Stimulated activated CD8-positive, alpha-beta memory T cell treated with anti-CD3 and anti-CD28 coated beads, Interleukin-2, amount 100 ng/mL, for 1 hour (primary cell): ENCODE measurements at places on chromosomes 5 and 9.

DNA sequence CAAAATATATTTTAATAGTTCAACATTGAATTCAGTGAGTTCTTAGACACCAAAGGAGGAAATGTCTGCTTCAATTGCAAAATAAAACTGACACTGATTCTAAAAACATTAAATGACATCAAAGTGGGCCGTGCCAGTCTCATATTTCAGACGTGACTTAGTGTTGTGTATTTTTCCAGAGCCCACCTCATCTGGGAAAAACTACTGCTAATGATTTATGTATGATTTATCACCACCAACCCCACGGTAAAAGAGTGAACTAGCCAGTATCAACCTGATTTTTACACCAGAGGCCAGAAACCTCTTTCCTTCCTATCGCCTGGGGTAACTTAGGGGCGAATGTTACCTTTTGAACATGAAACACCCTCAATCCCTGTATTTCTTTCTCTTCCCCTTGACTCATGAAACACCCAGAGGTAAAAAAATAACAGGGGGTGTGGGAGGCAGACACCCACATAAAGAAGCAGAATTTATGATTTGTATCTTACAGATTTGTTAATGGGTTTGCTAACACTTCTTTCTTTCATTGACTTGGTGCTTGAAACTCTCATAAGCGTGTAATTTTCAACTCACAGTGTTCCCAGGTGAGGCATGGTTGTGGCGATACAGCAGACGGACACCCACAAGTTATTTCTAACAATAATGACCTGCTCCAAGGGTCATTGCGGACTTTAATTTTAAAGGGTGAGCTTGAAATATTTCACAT, 56.4 kb upstream of the FANCC start:
- no peak for DNase-seq

DNA sequence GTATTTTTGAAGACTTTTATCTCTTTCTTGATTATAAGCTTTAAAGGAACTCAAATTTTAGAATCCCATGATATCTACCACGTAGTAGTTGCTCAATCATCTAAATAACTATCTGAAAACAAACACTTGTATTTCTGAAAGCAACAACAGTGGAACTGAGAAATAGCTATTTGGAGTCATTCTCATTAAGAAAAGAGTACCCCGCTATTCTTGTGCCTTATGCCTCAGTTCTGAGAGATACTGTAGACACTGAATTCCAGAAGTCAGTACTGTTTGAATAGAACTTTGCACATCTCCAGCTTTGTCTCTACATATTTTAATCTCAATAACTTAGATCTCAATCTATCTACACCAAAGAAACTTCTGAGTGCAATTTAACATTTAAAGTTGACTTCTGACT, 11.4 kb downstream of the CHD1 start:
- DNase-seq: no peak

DNA sequence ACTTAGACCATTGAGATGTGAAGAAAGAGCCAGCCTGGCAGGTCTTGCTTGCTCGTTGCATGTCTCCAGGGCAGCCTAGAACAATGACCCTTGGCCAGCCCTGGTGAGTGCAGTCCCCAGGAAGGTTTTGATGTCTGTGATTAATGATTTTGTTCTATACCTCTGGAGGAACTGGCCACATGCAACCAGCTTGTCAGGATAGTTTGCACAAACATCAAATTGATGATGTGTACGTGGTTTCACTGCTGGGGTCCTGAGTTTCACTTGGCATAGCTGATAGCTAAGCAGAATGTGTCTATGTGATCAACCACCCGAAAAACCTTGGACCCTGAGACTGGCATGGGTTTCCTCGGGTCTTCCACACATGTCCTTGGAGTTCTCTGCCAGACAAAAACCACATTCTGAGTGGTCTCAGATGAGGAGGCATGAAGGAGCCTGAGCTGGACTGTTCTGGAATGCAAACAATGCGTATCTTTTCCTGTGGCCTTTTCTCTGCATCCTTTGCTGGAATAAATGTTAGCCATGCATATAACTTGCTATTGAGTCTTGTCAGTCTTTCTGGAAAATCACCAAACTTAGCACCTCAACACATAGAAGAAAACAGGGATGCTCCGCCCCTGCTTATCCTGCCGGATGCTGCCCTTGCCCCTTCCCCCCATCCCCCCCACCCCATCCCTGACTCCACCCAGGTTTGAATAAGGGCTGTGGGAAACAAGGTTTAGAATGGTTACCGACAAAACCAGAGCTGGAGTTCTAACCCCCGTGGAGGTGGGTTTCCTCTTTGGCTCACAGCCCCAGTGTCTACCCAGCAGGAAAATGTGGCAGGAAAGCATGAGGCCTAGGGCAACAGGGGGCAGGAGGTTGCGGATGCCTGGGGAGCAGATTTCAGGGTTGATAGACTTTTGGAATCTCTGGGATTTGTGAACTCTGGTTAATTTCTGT, 50.1 kb upstream of the ANKRD33B start:
- no peak for DNase-seq

DNA sequence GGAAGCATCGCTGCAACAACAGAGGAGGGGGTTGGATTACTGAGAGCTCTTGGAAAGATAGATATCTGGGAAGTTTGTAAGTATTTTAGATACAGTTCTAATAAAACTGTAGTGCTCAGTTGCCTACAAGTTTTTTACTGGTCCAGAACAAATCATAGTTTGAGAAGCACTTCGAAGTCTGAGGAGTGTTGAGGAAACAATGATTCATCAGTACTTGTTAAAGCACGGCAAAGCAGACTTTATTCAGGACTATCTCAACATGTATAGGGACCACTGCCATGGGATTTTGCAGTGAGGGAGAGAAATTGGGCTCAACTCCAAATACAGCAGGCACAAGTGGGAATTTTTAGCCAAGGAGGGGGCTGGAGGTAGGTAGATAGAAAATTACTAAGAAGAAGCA, 25.3 kb upstream of the RECK start:
- no peak for DNase-seq

GRCh38 chr5:20109326-20109725, 121.3 kb upstream of the CDH18 start:
- DNase-seq: no peak

DNA sequence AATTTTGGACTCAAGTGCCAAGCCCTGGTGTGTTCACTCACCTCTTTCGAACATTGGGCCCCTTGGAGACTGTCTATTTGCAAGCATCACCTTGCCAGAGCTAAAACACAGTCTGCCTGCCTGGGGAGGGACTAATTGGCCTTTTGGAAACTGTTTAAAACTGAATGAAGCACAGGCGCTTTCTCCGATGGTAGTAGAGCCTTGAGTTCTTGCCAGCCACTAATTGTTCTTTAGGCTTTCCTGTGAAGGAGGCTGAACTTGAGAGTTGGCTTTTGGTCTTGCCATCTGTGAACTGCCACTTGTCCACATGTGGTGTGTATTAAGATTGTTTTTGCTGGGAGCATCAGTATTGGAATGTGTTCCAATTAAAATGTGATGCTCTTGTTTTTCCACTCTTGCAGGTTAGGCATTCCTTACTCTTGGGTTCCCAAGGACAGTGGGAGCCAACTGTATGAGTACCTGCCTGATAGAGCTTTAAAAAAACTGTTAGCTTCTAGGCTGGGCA, 26.0 kb downstream of the GARNL3 start:
- no peak for DNase-seq

GRCh38 chr5:133220851-133221674, 169.2 kb downstream of the HSPA4 start:
- DNase-seq: no peak

GRCh38 chr5:93145767-93146166, 435.3 kb downstream of the NR2F1-AS1 start:
- DNase-seq: no peak

GRCh38 chr9:126217250-126217653, 109.4 kb upstream of the MVB12B start:
- no peak for DNase-seq

DNA sequence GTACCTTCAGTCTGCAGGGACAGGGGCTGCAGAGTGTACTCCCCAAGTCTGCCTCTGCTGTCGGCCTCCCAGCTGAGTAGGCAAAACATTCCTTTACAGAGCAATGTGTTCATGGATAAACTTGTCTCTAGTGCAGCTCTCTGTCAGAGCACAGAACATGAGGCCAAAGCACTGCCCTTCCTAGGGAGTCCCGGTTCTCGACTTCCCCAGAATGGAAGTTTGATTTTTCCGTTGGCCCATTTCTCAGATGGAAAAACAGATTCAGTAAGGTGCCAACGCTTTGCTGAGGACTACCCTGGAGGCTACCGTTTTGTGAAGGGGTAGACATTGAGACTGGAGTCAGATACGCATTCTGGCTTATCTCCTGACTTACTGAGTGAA, 422 bp upstream of the TRIM32 start:
- no peak for DNase-seq

- no peak for DNase-seq
Observed at GRCh38 chr5:81980598-81981260, 8.9 kb downstream of the ATG10 start.
